ENCODE measurements at places on chromosomes 11 and 22.

- no peak for DNase-seq
Observed at GRCh38 chr11:12809364-12809763, 135.1 kb downstream of the TEAD1 start.

DNA sequence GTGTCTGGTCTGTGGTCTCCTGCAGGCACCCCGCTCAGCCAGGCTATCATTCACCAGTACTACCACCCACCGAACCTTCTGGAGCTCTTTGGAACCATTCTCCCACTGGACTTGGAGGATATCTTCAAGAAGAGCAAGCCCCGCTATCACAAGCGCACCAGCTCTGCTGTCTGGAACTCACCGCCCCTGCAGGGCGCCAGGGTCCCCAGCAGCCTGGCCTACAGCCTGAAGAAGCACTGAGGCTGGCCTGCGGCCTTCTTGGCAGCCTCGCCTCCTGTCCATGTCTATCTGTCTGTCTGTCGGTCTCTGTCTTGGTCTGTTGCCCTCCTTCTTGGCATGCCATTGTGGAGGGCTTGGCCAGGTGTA, 27.9 kb downstream of the INCENP start:
- no peak for DNase-seq

- DNase-seq = peak; percentile 43
Observed at GRCh38 chr11:122717264-122717867, 61.8 kb downstream of the UBASH3B start.

GRCh38 chr11:58730507-58731089, 1.1 kb downstream of the GLYAT start:
- no peak for DNase-seq

DNA sequence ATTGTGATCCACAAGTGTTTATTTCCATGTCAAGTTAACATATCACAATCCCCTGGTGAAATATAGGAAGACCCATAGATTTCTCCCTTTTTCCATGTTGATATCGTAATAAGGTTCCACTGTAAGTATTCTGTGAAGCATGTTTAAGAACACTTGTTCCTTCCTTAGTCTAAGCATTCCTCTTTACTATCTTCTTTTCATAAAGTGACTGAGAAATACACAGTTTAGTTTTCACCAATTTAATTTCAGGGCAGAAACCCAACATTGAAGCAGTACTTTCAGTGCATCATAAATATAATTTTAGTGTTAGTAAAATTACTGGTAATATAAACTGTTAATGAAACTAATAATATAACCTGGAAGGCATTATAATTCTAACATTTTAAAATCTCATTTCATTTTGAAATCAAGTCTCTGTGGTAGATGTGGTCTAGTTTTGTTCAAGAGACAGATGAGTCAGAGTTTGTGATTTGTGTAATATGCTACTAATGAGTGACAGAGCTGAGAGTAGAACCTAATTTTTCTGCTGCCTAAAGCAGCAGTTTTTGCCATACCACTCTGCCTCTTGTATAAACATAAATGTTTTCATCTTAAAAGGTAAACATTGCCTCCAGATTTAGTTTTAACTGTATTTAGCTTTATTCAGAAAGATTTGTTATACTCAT, 79.4 kb downstream of the ATM start:
- DNase-seq = no peak

GRCh38 chr11:102109896-102110760, at the start of gene YAP1:
YAP1 (plus strand) TSS chr11:102110447; CDS start chr11:102110849, 402 bp downstream.
- DNase-seq = peak; percentile 46

GRCh38 chr11:111373590-111373989, 5.5 kb downstream of the POU2AF1 start:
- no peak for DNase-seq

DNA sequence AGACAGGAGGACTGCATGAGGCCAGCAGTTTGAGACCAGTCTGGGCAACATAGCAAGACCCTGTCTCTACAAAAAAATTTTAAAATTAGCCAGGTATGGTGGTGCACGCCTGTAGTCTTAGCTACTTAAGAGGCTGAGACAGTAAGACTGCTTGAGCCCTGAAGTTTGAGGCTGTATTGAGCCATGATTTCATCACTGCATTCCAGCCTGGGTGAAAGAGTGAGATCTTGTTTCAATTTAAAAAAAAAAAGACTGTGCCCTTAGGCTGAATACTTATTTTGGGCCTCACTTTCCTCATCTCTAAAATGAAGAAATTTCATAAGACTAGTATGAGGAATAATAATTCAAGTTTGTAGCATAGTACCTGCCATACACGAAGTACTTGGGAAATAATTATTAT, 6.9 kb downstream of the AQP11 start:
- no peak for DNase-seq

- no peak for DNase-seq
Observed at GRCh38 chr11:103714246-103714645, 322.2 kb upstream of the DDI1 start.

GRCh38 chr11:76626921-76627401, 43.6 kb downstream of the LRRC32 start:
- peak; percentile 41 for DNase-seq
